ENCODE measurements at places on chromosomes 4 and X. TPM values are rescaled to one million over a fixed set of nuclear protein-coding genes. Genes with fewer than 3 reads are reported as not detected.
A peak's percentile ranks its signal among the peaks of the same experiment; 100 is the strongest.

TCEAL2 gene
- total RNA-seq = 1.9 TPM

TMSB15A gene
- total RNA-seq = 1.8 TPM

CFP gene
- total RNA-seq = 24.8 TPM

HTR2C gene
- not detected for total RNA-seq

TEX13B gene
- total RNA-seq = not detected

CLGN gene
- 1.1 TPM for total RNA-seq

ZNF518B gene
- total RNA-seq = 21.4 TPM

GALNTL6 gene
- not detected for total RNA-seq

PRSS12 gene
- 8.5 TPM for total RNA-seq

FDCSP gene
- not detected for total RNA-seq

- DNase-seq = no peak
- H3K4me3 ChIP-seq = no peak overlapping the region
- H3K27me3 ChIP-seq = no peaks in the 10 kb centered on the region
- no peaks in the 10 kb centered on the region for H3K36me3 ChIP-seq
- H3K4me1 ChIP-seq = no peaks in the 10 kb centered on the region
- no peak overlapping the region for H3K27ac ChIP-seq
These were observed 93.4 kb downstream of the SLC10A7 start for GRCh38 chr4:146428298-146428697.

GRCh38 chr4:182576601-182577289, 333.5 kb downstream of the TENM3 start:
- no peaks in the 10 kb centered on the region for H3K36me3 ChIP-seq
- no peak overlapping the region for H3K27ac ChIP-seq
- no peak for DNase-seq
- no peak overlapping the region for H3K4me3 ChIP-seq
- no peaks in the 10 kb centered on the region for H3K4me1 ChIP-seq

DNA sequence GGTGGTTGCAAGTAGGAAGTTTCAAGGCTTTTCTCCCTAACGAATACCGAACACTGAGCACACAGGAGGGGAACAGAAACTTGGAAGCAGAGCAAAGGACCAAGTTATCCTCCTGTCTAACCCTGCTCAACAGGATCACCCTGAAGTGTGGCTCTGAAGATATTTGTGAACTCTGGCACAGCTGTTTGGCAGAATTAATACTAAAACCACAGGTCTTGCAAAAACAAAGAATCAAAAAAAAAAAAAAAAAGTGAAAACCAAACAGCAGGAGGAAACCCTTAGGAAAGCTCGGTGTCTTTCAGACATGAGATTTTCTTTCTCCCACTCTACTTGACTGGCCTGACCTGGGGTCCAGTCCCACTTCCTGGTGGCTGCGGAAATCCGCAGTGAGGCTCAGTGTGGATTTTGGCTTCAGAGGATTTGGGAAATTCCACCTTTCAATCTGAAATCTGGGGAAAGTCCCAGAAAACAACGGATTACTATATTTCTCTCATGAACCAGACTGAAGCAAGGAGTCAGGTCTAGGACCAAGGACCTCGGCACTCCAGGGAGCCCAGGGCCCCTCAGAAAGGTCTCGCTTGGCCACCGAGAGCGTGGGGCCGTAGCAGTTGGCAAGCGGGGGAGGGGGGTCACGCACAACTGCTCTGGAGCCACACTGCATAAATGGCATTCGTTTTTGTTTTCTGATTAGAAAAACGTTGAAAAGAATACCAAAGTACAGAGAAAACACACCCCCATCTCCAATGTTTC, 867 bp downstream of the TIFA start:
- peak; percentile 53 for DNase-seq
- no peaks in the 10 kb centered on the region for H3K36me3 ChIP-seq
- H3K4me3 ChIP-seq = peak overlapping the region; percentile 89

DNA sequence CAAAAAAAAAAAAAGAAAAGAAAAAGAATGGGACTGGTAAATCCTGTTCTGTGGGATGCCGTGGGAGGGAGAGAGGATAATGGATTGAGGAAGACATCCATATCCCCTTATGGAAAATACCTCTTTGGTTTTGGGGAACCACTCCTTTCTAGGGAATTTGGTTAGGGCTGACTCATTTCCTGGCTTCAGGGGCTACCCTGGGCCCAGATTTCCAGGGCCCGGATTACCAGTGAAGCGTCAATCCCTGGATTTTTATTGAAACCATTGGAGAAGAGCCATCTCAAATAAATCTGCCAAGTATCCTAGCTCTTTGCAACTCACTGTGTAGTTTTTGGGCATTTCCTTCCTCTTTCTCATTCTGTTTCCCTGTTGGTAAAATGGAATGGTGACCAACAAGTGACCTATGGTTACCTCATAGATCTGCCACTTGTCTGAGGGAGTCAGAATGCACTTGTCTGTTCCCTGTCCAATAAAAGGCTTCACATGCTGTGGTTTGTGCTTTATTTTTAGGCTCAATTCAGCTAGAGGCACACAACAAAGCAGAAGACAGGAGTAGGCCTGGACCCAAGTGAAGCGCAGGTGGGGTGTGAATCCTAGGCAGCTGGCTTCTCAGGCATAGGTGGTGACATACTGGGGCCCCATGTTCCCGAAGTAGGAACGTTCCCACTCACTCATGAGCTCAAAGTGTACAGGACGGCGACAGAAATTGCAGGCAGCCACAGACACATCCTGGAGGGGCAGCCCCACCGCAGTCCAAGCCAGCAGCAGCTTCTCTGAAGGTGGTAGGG, 8.6 kb downstream of the APEX2 start:
- no peak overlapping the region for H3K27ac ChIP-seq
- H3K36me3 ChIP-seq = peaks cover 11% of the 10 kb centered on the region
- H3K27me3 ChIP-seq = no peaks in the 10 kb centered on the region
- peaks cover 6% of the 10 kb centered on the region for H3K4me1 ChIP-seq
- no peak for DNase-seq

DNA sequence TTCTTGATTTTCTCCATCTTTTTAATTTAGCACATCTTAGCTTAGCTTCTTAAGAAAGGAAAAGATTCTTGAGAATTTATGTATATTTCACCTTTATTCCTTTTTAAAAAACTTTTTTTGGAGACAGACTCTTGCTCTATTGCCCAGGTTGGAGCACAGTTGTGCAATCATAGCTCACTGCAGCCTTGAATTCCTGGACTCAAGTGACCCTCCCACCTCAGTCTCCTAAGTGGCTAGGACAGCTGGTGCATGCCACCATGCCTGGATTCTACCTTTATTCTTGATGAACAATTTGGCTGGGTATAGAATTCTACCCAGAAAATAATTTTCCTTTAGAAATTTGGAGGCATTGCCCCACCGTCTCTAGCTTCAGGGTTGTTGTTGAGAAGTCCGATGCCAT, 19.5 kb upstream of the SH3D19 start:
- no peak for DNase-seq
- no peak overlapping the region for H3K27ac ChIP-seq
- no peak overlapping the region for H3K4me3 ChIP-seq

GRCh38 chr4:124132161-124132560, 580.4 kb downstream of the ANKRD50 start:
- H3K4me1 ChIP-seq = no peaks in the 10 kb centered on the region
- H3K4me3 ChIP-seq = no peak overlapping the region
- no peaks in the 10 kb centered on the region for H3K27me3 ChIP-seq

GRCh38 chr4:128844931-128845330, 35.4 kb downstream of the JADE1 start:
- no peak for DNase-seq
- no peaks in the 10 kb centered on the region for H3K27me3 ChIP-seq
- peaks cover 73% of the 10 kb centered on the region for H3K36me3 ChIP-seq
- H3K27ac ChIP-seq = peak overlapping the region; percentile 6
- no peak overlapping the region for H3K4me3 ChIP-seq
- H3K4me1 ChIP-seq = peaks cover 17% of the 10 kb centered on the region

DNA sequence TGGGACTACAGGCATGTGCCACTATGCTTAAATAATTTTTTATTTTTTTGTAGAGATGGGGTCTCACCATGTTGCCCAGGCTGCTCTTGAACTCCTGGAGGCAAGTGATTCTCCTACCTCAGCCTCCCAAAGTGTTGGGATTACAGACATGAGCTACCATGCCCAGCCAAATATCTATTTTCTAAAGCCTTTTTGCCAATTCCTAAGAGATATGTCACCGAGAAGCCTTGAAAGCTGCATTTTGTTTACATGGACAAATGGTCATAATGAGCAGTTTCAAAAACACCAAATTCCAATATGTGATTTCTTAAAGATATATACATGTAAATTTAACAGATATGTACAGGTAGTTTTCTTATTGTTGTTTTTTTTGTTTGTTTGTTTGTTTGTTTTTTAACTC, 33.0 kb upstream of the PGRMC2 start:
- H3K36me3 ChIP-seq = no peaks in the 10 kb centered on the region
- no peaks in the 10 kb centered on the region for H3K27me3 ChIP-seq
- DNase-seq = no peak
- H3K4me1 ChIP-seq = no peaks in the 10 kb centered on the region

DNA sequence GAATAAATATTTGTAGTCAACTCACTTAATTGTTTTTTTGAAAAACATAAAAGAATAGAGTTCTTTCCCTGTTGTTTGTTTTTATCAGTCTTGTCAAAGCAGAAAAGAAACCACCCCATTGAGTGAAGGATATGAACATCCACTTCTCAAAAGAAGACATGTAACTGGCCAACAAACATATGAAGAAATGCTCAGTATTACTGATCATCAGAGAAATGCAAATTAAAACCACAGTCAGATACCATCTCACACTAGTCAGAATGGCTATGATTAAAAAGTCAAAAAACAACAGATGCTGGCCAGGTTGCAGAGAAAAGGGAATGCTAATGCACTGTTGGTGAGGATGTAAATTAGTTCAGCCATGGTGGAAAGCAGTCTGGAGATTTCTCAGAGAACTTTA, 326.1 kb upstream of the EMCN start:
- H3K4me3 ChIP-seq = no peak overlapping the region
- H3K27me3 ChIP-seq = no peaks in the 10 kb centered on the region
- DNase-seq = no peak

- no peak overlapping the region for H3K4me3 ChIP-seq
- H3K27me3 ChIP-seq = no peaks in the 10 kb centered on the region
- H3K27ac ChIP-seq = no peak overlapping the region
- H3K36me3 ChIP-seq = no peaks in the 10 kb centered on the region
- H3K4me1 ChIP-seq = no peaks in the 10 kb centered on the region
- DNase-seq = no peak
These were observed 54.4 kb downstream of the FAM53A start for GRCh38 chr4:1629699-1630083.

DNA sequence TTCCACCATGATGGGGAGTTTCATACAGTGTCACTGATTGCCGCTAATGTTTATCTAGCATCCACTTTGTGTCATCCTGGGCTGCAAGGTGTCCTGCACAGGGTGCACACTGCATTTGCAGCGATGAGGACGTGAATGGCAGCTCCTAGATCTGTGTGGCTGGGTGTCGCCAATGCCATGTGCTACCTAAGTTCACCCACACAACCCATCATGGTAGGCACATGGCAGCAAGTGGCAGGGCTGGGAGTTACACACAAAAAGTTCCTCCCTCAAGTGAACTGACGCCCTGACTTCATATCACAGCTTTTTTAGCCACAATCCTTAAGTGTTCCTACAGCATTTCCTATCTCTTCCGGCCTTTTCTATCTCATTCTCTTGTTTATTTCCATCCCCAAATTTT, 45.9 kb upstream of the SPRY1 start:
- DNase-seq = no peak
- no peaks in the 10 kb centered on the region for H3K4me1 ChIP-seq
- H3K4me3 ChIP-seq = no peak overlapping the region
- no peaks in the 10 kb centered on the region for H3K27me3 ChIP-seq

DNA sequence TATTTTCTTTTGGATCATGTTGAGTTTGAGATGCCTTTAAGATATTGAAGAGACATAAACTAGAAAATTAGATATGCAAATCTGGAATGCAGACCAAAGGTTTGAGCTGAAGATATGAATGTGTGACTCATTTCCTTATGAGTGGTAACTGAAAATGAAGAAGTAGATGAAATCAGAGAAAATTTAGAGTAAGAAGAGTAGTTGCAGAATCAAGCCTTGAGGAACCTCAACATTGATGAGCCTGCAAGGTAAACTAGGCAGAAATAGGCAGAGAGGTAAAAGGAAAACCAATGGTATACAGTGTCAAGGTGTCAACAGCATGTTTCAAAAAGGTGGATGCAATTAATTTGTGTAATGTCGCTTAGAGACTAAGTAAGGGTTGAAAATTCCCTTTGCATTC, 142.8 kb downstream of the MOSPD2 start:
- no peak overlapping the region for H3K27ac ChIP-seq
- H3K4me3 ChIP-seq = no peak overlapping the region
- DNase-seq = no peak
- H3K36me3 ChIP-seq = no peaks in the 10 kb centered on the region

DNA sequence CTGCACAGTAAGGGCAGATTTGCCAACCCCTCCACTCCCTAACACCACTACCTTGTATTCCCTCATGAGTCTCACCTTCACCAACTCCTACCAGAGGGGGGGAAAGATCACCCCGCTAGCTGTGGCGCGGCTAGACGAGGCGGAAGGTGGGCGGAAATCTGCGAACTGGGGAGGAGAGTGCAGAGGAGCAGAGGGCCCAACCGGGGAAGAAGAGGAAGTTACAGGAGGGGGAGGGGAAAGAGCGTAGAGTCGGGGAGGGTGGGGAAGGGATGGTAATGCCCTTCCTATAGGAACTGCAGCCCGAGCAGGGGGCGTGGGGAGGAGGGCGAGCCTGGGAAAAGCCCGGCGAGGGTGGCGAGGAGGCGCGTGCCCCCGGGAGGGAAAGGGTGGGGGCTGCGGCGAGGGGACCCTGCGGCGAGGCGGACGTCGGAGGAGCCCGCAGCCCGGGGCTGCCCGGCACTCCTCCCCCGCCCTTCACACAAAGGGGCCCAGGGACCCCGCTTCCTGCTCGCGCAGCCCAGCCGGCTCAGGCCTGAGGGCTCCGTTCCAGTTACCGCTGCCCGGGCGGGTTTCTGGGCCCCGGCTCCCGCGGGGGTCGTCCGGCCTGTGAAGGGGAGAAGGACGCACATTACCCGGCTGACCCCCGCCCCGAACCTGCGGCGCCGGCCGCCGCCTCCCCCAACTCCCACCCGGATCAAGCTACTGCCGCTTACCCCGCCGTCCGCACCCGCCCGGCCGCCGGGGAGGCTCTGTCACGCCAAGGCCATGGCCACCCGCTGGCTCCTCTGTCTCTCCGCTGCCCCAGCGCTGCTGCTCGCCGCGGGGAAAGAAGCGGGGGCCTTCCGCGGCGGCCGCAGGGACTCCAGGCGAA, 1.8 kb downstream of the RAP2C start:
- no peaks in the 10 kb centered on the region for H3K27me3 ChIP-seq
- H3K4me3 ChIP-seq = peak overlapping the region; percentile 70
- H3K27ac ChIP-seq = peak overlapping the region; percentile 96
- peaks cover 18% of the 10 kb centered on the region for H3K36me3 ChIP-seq
- DNase-seq = peak; percentile 77
- H3K4me1 ChIP-seq = peaks cover 28% of the 10 kb centered on the region
